ENCODE measurements at places on chromosomes 1 and 21.

- no peak for DNase-seq
Measured at GRCh38 chr1:241219449-241219848, 137.6 kb downstream of the RGS7 start.

GRCh38 chr1:12141163-12141850, 25.5 kb upstream of the TNFRSF1B start:
- no peak for DNase-seq

DNA sequence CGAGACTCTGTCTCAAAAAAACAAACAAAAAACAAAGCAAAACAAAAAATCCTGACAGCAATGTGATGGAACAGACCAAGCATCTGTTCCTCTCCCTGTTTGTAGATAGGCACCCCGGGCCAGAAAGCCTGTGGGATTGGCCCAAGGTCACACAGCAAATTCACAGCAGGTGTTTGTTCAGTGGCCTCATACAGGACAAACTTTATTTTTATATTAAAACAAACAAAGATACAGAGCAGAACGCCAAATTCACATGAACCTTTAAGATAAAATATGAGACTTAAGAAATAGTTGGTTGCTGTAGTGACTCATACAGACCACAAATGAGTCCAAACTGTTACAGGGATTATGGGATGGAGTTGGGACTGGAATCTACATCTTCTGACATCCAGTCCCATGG, 2.3 kb upstream of the CELA2A start:
- DNase-seq = no peak

GRCh38 chr1:54865238-54866073, 21.5 kb downstream of the DHCR24 start:
- DNase-seq = no peak

- no peak for DNase-seq
Measured at GRCh38 chr1:25023826-25024225, 93.8 kb upstream of the RUNX3 start.

DNA sequence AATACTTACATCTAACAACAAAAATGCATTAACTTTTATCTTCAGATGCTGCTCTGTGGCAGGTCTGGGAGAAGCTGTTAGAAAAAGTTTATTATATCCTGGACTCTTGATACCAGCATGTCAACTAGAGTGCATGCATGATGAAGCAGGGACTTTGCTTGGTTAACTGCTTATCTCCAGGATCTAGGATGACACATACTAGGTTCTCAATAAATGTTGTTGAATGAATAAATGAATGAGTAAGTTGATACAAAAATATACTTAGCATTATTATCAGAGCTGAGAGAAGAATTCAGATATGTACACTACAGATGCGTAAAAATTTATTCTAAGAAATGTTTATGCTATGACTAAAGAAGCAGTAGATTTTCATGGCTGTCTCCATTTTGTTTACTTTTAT, 304.3 kb downstream of the LTN1 start:
- DNase-seq = no peak
